ENCODE measurements at places on chromosomes 7 and 10. TPM values are rescaled to one million over a fixed set of nuclear protein-coding genes. Genes with fewer than 3 reads are reported as not detected.

The CYP3A4 gene
- not detected for total RNA-seq

The LBX1 gene
- not detected for total RNA-seq

The ASL gene
- total RNA-seq, result 24.0 TPM

The LRIT2 gene
- total RNA-seq, result not detected

The MMP21 gene
- total RNA-seq, result not detected

The ZNF680 gene
- total RNA-seq, result 48.2 TPM

The ELMO1 gene
- 6.7 TPM for total RNA-seq

The ACHE gene
- total RNA-seq, result 6.6 TPM

The SEM1 gene
- 24.9 TPM for total RNA-seq

The GRK5 gene
- total RNA-seq, result 10.6 TPM

GRCh38 chr7:25478925-25479324, 250.6 kb upstream of the NPVF start:
- no peak overlapping the region for H3K4me3 ChIP-seq
- DNase-seq, result no peak
- H3K36me3 ChIP-seq, result no peaks in the 10 kb centered on the region
- H3K27ac ChIP-seq, result no peak overlapping the region
- H3K4me1 ChIP-seq, result no peaks in the 10 kb centered on the region
- H3K27me3 ChIP-seq, result no peaks in the 10 kb centered on the region

- no peak overlapping the region for H3K4me3 ChIP-seq
- H3K4me1 ChIP-seq, result no peaks in the 10 kb centered on the region
- no peak for DNase-seq
- H3K27me3 ChIP-seq, result no peaks in the 10 kb centered on the region
- H3K27ac ChIP-seq, result no peak overlapping the region
These were observed 114.7 kb downstream of the ODAD2 start for GRCh38 chr10:27884185-27884641.

GRCh38 chr7:14902589-14903067, at the start of gene DGKB:
Gene DGKB, minus strand, starts transcription at chr7:14902751.
- no peaks in the 10 kb centered on the region for H3K27me3 ChIP-seq
- no peak within 1 kb of the TSS for H3K27ac ChIP-seq

DNA sequence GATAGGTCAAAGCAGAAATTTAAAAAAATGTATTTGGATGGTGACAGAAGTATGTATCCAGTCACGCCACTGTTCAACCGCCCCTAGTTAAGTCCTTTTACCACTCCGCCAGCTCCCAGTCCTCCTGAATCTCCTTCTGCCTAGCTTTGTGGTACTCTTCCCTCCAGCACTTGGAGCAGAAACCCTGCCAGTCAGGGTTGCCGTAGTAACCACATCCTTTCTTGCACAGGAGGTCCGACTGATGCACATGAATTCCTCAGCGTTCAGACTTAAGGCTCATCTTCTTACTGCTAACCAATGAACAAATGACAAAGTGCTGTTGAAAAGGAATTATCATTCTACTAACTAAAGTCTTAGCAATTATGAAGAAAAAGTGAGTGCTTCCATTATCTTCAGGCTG, 175.3 kb upstream of the KCTD7 start:
- no peak overlapping the region for H3K27ac ChIP-seq
- H3K36me3 ChIP-seq, result no peaks in the 10 kb centered on the region
- no peak for DNase-seq
- no peak overlapping the region for H3K4me3 ChIP-seq

GRCh38 chr7:81128011-81128410, 209.2 kb upstream of the SEMA3C start:
- DNase-seq, result no peak
- H3K4me1 ChIP-seq, result no peaks in the 10 kb centered on the region
- H3K27ac ChIP-seq, result no peak overlapping the region
- H3K4me3 ChIP-seq, result no peak overlapping the region
- no peaks in the 10 kb centered on the region for H3K36me3 ChIP-seq
- no peaks in the 10 kb centered on the region for H3K27me3 ChIP-seq

GRCh38 chr7:46192271-46192670, 271.2 kb upstream of the IGFBP3 start:
- H3K27me3 ChIP-seq, result no peaks in the 10 kb centered on the region
- H3K4me3 ChIP-seq, result no peak overlapping the region
- H3K27ac ChIP-seq, result no peak overlapping the region
- no peaks in the 10 kb centered on the region for H3K4me1 ChIP-seq

GRCh38 chr7:149635561-149636329, 137.6 kb downstream of the ZNF467 start:
- H3K4me1 ChIP-seq, result no peaks in the 10 kb centered on the region
- no peaks in the 10 kb centered on the region for H3K27me3 ChIP-seq
- H3K36me3 ChIP-seq, result no peaks in the 10 kb centered on the region
- no peak overlapping the region for H3K4me3 ChIP-seq
- H3K27ac ChIP-seq, result no peak overlapping the region

DNA sequence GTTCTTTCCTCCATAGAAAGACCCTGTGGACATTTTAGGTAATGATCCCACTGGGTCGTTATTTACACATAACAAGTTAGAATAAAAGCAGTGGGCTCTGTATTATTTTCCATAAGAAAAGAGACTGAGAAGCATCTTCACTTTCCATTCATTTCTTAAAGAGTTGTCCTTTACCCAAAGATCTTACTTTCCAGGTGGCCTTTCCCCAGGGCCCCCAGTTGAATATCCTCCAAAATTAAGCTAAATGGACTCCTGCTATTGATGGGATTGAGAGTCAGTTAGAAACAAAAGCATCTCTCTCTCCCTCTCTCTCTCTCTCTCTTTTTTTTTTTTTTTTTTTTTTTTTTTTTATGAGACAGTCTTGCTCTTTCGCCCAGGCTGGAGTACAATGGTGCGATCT, 224.8 kb downstream of the KIAA1217 start:
- no peak overlapping the region for H3K27ac ChIP-seq
- H3K4me1 ChIP-seq, result no peaks in the 10 kb centered on the region
- H3K36me3 ChIP-seq, result no peaks in the 10 kb centered on the region
- H3K27me3 ChIP-seq, result no peaks in the 10 kb centered on the region

- H3K36me3 ChIP-seq, result no peaks in the 10 kb centered on the region
- no peaks in the 10 kb centered on the region for H3K4me1 ChIP-seq
- no peak overlapping the region for H3K27ac ChIP-seq
- H3K27me3 ChIP-seq, result no peaks in the 10 kb centered on the region
These were observed 33.8 kb upstream of the PDLIM1 start for GRCh38 chr10:95324436-95325268.

- H3K36me3 ChIP-seq, result no peaks in the 10 kb centered on the region
- H3K4me1 ChIP-seq, result no peaks in the 10 kb centered on the region
- no peak overlapping the region for H3K4me3 ChIP-seq
- H3K27me3 ChIP-seq, result no peaks in the 10 kb centered on the region
These were observed 64.1 kb downstream of the MICU1 start for GRCh38 chr10:72561745-72562166.

GRCh38 chr7:144470078-144470477, 66.6 kb upstream of the NOBOX start:
- no peaks in the 10 kb centered on the region for H3K4me1 ChIP-seq
- DNase-seq, result no peak
- no peak overlapping the region for H3K27ac ChIP-seq
- no peaks in the 10 kb centered on the region for H3K27me3 ChIP-seq
- H3K4me3 ChIP-seq, result no peak overlapping the region
- H3K36me3 ChIP-seq, result no peaks in the 10 kb centered on the region

- H3K4me3 ChIP-seq, result no peak overlapping the region
- no peaks in the 10 kb centered on the region for H3K27me3 ChIP-seq
- DNase-seq, result peak; percentile 93
- H3K4me1 ChIP-seq, result no peaks in the 10 kb centered on the region
- H3K36me3 ChIP-seq, result no peaks in the 10 kb centered on the region
These were observed 92.0 kb downstream of the LSMEM1 start for GRCh38 chr7:112572669-112573301.

GRCh38 chr10:14952851-14953423, 959 bp downstream of the DCLRE1C start:
- H3K4me3 ChIP-seq, result peak overlapping the region; percentile 72
- H3K36me3 ChIP-seq, result no peaks in the 10 kb centered on the region
- H3K27me3 ChIP-seq, result no peaks in the 10 kb centered on the region
- H3K4me1 ChIP-seq, result no peaks in the 10 kb centered on the region
- no peak for DNase-seq

DNA sequence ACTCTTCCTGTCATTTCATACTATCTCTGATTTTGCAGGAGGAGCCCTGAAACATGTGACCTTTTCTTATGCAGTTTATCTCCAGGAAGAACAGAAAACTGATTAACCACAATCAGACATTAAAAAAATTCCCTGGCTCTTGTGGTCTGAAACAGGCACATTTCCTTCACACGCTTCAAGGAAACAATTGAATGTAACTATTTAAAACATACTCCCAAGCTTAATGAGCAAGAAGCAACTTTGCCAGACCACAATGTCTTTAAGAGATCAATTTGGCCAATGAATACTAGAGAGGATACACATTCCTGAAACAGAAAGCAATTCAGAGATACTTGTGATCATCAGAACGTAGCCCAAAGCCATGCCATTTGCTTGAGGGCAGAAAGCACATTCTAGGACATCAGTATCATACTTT, 65.8 kb downstream of the PIP4K2A start:
- no peak overlapping the region for H3K4me3 ChIP-seq
- no peak overlapping the region for H3K27ac ChIP-seq
- no peaks in the 10 kb centered on the region for H3K27me3 ChIP-seq
- H3K36me3 ChIP-seq, result no peaks in the 10 kb centered on the region
- no peak for DNase-seq

DNA sequence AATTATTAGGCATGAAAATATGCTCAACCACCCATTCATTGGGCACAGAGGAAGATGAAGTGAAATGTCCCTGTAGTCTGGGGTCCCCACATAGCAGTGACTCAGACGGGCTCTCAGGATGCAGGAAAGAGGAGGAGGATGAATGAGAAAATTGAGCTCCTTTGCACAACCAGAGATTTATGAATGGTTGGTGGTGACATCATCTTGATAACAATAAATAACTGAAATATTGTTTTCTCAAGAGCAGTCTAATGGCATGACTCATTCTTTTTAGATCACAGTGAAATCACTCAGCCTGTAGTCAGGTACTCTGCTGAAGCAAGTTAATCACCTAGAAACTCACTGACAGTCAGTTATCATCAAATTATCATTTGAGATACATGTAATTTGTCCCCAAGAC, 254.1 kb downstream of the RELN start:
- H3K36me3 ChIP-seq, result no peaks in the 10 kb centered on the region
- H3K4me1 ChIP-seq, result no peaks in the 10 kb centered on the region
- H3K27me3 ChIP-seq, result no peaks in the 10 kb centered on the region
- DNase-seq, result no peak

DNA sequence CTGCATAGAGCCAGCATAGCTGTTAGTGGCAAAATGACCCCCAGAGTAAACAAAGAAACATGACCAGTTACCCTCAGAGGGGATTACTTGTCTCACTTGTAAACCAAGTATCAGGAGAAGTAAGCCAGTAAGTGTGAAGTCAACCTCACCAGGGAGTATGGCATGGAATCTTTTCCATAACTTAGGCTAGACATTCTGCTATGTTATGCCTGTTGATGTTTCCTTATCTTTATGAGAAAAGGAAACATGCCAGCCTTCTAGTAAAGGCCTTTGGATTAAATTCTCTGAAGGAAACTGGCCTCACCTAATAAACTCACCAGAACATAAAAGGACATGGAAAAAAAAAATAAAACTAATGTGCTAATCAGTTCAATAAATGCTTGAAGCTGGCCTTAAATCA, 87.7 kb downstream of the SEM1 start:
- no peaks in the 10 kb centered on the region for H3K4me1 ChIP-seq
- H3K4me3 ChIP-seq, result no peak overlapping the region
- no peaks in the 10 kb centered on the region for H3K27me3 ChIP-seq
- no peaks in the 10 kb centered on the region for H3K36me3 ChIP-seq
- H3K27ac ChIP-seq, result no peak overlapping the region

GRCh38 chr10:76463111-76463510, 1031.7 kb downstream of the LRMDA start:
- DNase-seq, result no peak
- no peak overlapping the region for H3K4me3 ChIP-seq
- no peaks in the 10 kb centered on the region for H3K27me3 ChIP-seq
- H3K27ac ChIP-seq, result no peak overlapping the region
- no peaks in the 10 kb centered on the region for H3K36me3 ChIP-seq

DNA sequence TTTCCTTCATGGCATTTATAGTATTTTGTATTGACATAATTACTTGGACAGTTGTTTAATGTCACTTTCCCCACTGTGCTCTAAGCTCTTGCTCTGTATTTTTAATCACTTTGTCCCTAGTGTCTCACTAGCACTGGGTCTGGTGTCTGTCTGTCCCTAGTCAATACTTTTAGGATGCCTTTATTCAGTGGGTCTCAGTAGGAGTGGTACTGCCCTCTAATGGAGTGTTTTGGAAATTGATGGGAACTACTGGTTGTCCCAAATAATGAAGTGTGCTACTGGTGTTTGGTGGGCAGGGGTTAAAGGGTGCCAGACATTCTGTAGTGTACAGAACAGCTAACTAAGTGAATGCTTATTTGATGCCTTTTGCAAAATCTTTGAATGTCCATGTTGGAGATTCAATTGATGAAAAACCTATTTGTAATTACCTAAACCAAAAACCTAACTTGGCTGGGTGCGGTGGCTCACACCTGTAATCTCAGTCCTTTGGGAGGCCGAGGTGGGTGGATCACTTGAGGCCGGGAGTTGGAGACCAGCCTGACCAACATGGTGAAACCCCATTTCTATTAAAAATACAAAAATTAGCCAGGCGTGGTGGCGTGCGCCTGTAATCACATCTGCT, 33.3 kb downstream of the CDK14 start:
- no peak overlapping the region for H3K27ac ChIP-seq
- no peak overlapping the region for H3K4me3 ChIP-seq
- H3K4me1 ChIP-seq, result no peaks in the 10 kb centered on the region

- H3K4me3 ChIP-seq, result no peak overlapping the region
- DNase-seq, result no peak
- H3K27me3 ChIP-seq, result no peaks in the 10 kb centered on the region
- H3K4me1 ChIP-seq, result no peaks in the 10 kb centered on the region
- H3K36me3 ChIP-seq, result no peaks in the 10 kb centered on the region
These were observed 49.9 kb downstream of the CHST15 start for GRCh38 chr10:124043310-124044142.

- DNase-seq, result no peak
- no peaks in the 10 kb centered on the region for H3K27me3 ChIP-seq
- H3K36me3 ChIP-seq, result no peaks in the 10 kb centered on the region
These were observed 282.6 kb downstream of the AUTS2 start for GRCh38 chr7:69880840-69881239.

DNA sequence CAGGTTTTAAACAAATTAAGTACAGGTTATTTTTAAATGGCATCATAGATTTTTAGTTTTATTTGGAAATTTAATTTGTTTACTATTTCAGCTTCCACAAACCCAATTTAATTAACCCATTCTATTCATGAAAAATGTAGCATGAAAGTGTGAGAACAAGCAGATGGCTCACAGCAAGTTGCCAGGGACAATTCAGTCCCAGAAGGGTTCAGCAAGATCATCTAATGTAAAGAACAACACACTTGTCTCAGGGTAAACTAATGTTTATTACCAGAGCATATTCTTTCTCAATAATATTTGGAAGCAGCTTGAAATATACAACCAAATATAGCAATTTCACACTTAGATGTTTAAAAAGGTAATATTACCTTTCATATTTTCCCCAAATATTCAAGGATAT, 166.9 kb upstream of the SLC13A1 start:
- H3K4me3 ChIP-seq, result no peak overlapping the region
- H3K4me1 ChIP-seq, result no peaks in the 10 kb centered on the region
- H3K27me3 ChIP-seq, result no peaks in the 10 kb centered on the region
- no peaks in the 10 kb centered on the region for H3K36me3 ChIP-seq
- no peak overlapping the region for H3K27ac ChIP-seq

- H3K27ac ChIP-seq, result no peak overlapping the region
- H3K36me3 ChIP-seq, result no peaks in the 10 kb centered on the region
- H3K4me3 ChIP-seq, result no peak overlapping the region
- no peaks in the 10 kb centered on the region for H3K27me3 ChIP-seq
- H3K4me1 ChIP-seq, result no peaks in the 10 kb centered on the region
These were observed 24.3 kb upstream of the ST7 start for GRCh38 chr7:116929021-116929420.

All from prostate gland (tissue), 2 donors.